ENCODE measurements at places on chromosomes 3 and 15.

- DNase-seq = no peak
Measured at GRCh38 chr3:31495971-31496665, 36.6 kb upstream of the STT3B start.

GRCh38 chr3:51986010-51986947 is 2.9 kb downstream of the ACY1 start:
- no peak for DNase-seq

- DNase-seq = peak; percentile 69
Measured at GRCh38 chr3:112519424-112520001, 20.2 kb upstream of the BTLA start.

DNA sequence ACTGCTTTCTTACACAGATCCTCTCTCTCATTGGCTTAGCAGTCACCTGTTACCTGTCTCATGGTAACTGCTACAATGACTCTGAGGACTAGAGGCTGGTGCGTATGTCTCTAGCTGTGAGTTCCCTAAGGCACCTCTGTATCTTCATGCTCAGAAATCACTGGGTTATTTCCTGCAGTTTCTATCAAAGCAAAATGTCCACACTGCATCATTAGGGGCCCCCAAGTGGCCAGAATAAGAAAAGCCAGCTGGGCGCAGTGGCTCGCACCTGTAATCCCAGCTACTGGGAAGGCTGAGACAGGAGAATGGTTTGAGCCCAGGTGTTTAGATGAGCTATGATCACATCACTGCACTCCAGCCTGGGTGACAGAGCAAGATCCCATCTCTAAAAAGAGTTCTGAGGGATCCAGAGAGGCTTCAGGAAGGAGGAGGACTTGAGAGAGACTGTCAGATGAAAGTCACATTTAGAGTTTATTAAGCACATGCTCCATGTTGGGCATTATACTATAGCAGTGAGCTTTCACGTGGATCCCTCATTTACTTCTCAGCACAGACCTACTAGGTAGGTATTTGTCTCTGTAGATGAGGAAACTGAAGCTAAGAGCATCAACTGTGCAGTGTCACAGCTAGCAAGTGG is 2.3 kb upstream of the VPS18 start:
- peak; percentile 56 for DNase-seq

DNA sequence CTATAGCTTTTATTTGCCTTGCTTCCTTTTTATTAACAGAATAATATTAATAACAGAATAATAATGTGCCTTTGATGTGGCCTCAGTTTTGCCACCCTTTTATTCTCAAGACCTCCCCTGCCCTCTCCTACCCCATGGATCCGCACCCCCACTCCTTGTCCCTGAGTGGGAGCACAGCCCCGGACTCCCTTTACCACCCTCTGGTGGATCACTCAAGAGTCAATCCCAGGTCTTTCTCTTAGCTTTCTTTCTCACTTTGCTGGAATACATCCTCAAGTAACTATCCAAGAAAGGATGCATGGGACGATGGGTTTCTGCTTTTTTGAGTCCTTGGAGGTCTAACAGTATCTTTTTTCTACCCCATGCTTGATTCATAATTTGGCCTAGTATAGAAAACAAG is 63.4 kb downstream of the KLF13 start:
- DNase-seq = no peak

DNA sequence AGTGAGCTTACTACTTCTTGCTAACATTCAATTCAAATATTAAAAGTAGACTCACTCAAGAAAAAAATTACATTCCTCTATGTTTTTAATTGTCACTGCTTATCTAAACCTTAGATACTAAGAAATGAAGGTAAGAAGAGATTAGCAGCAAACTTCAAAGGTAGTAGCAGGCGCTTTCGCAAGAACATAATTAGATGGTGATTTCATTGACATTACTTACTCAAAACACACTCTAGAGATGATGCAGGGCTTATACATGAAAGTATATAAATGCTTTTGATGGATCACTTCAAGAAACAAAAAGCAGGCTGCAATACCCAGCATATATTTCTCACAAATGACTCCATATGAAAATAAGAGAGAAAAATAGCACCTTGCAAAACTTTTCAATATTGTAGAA is 86.8 kb downstream of the FSIP1 start:
- no peak for DNase-seq

DNA sequence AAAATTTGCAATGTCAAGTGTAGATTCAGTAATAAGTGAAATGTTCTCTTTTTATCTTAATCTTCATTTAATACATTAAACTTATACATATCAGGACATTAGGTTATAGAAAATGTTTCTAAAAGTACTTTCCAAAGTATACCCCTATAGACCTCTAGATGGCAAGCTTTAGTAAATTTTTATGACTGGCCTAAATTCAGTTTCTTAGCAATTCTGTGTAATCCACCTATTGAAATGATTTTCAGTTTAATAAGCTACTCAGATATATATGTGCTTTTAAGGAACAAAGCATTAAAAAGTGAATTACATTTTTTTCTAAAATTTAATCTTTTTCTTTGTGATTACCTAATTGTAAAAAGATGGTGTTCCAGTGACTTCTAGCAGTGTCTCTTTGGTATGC is 342.2 kb downstream of the GBE1 start:
- no peak for DNase-seq

DNA sequence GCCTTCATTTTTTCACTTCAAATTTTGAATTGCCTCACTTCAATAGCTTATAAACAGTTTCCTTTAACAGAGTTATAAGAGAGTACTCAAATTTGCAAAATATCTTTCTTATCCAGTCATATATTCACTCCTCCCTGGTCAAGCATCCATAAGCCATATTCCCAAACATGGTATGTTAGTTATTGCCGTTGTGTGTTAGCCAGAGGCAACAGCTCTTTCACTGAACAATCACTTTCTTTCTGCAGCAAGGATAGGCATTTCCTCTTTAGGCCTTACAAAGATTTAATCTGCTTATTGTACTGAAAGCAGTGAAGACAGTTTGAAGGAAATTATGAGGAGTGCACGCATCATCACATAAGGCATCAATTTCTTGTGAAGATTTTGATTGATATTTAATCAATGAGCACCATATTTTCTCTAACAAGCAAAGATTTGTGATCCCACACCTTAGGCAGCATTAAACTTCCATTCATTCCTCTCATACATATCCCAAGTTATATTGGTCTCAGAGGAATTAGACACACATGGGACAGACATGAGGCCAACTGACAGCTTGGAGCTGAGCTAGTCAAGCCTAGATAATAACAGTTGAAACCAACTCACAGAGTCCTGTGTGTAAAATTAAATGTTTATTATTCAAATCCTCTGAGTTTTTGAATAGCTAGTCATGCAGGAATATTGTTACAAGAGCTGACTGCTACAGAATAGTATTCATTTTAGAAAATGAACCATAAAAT is 80.0 kb upstream of the EPHA6 start:
- DNase-seq = no peak

DNA sequence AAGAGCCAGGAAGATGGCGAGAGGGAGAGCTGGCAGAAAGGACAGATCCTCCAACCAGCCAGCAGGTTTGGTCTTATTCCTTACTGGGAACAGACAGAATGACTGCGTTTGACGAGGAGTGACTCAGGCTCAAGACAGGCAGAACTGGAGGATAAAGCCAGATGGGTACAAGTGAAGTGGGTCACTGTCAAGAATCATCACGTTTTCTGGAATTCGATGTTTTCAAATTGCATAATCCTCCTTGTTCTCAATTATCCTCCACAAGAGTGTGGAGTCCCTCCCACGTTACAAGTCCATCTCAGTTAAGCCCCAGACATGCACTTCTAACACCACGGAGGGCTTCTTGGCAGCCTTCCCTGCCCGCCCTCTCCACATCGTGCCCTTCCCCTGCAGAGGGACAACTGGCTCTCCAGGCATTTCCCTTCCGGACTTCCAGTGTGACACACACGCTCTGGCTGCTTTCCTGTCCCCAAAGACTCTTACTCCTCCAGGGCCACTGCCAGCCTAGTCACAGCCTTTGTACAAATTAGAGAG is 183.1 kb downstream of the CHST2 start:
- no peak for DNase-seq

- no peak for DNase-seq
Measured at GRCh38 chr3:31407665-31408064, 125.1 kb upstream of the STT3B start.

DNA sequence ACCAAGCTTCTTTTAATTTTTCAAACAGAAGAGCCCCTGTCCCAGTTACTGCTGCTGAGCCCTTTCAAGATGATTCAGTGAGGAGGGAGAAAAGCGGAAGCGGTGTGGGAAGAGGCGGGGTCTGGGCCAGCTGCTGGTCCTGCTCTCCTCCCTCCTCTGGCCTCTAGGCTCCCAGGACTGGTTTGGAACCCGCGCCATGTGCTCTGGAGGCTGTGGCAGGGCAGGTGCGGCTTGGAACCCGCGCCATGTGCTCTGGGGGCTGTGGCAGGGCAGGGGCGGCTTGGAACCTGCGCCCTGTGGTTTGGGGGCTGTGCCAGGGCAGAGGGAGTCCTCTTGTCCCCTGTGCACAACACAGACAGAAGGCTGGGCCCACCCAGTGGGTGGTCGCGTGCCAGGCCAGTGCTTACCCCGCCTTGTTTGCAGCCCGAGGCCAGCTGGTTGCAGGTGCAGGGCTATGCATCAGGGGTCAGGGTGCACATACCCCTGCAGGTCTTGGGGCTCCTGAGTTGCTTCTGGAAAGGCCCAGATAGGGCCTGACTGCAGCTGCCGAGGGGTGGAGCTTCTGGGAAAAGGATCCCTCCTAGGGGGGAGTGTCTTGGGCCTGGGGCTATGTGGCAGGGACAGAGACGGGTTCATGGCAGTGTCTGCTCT is 12.2 kb downstream of the ALG1L2 start:
- DNase-seq = peak; percentile 18

- no peak for DNase-seq
Measured at GRCh38 chr3:69998759-69999139, 784 bp upstream of the SAMMSON start.

GRCh38 chr3:147422601-147423536 is 13.7 kb downstream of the ZIC1 start:
- peak; percentile 84 for DNase-seq

DNA sequence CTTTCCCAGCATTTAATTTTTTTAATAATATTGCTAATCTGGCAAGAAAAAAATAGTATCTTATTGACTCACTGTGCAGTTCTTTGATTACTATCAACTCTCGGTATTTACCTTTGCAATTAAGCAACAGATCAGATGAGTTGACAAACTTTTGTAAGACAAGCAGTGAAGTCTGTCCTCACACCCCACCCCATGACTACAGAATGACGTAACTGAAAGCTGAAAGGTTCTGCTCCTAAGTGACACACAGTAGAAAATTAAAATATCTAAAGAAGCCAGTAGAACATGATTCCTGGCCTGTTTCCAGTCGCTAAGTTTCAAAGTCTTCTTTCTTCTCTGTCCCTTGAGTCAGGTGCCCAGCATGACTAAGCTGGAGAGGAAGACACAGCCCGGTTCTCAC is 135.5 kb downstream of the STT3B start:
- no peak for DNase-seq

DNA sequence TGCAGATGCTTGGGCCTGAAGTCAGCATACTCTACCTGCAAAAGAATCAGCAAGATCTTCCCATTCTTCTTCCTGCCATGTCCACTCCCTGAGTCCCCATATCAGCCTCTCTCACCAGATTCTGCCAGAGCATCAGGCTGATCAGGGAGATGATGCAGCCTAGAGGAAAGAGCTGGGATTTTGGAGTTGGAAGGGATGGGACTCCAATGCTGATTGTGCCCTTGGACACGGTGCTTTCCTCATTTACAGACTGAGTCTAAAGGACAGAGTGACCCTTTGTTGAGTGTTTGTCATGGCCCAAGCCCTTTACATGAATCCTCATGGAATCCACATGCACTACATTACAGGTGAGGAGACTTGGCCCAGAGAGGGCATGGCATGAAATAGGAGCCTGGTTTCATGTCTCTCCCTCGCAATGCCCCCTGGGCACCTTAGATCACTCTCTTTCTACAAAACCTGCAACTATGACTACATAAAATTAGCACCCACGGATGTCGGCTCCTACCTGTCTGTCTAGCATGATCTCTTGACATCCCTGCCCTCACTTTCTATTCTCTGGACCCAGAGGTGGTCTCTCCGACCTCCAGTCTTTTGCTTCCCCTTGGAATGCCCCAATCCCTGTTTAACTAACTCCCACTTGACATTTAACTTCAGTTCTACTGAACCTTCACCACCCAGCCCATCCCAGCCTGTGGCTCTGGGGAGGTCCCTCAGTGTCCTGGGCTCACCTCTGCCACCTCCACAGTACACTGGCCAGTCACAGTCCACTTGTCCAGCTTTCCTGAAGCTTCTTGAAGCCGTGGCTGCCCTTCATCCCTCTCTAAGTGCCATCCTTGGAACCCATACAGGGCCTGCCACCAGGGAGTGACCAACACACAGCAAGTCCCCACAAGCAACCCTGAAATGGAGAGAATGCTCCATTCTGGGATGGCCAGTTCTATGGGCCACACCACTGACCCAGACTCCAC is 173.5 kb downstream of the ABHD5 start:
- no peak for DNase-seq

- DNase-seq = no peak
Measured at GRCh38 chr3:123290962-123291361, 89.2 kb downstream of the SEC22A start.

GRCh38 chr3:120418866-120419490 is 31.8 kb downstream of the FSTL1 start:
- peak; percentile 84 for DNase-seq

- peak; percentile 65 for DNase-seq
Measured at GRCh38 chr3:129934234-129935123, 40.0 kb upstream of the TRH start.

DNA sequence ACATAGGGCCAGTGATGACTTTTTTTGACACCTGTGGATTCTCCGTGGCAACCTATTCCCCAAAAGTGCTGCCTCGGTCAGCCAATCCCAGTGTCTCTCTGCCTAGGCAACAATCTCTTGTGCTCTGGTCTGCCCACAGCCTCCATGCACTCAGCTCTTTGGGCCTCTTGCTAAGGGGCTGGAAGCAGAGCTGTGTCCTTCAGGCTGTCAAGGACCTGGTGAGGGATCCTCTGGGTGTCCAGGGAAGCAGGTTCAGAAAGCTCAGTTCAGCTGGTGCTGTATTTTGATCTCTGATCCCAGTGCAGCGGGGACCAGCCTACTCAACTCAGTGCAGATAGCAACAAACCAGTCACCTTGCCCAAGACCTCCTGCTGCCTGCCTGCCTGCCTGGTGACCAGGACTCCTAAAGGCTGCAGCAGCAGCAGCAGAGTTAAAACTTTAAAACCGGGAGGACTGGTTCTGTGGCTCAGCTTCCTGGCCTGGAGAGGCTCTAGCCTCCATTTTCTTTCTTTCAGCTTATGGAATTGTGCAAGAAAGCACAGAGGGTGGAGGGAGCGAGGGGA is 6.2 kb downstream of the PAK6 start:
- no peak for DNase-seq
